ENCODE measurements at places on chromosomes 6 and 20.
A peak's percentile ranks its signal among the peaks of the same experiment; 100 is the strongest.

DNA sequence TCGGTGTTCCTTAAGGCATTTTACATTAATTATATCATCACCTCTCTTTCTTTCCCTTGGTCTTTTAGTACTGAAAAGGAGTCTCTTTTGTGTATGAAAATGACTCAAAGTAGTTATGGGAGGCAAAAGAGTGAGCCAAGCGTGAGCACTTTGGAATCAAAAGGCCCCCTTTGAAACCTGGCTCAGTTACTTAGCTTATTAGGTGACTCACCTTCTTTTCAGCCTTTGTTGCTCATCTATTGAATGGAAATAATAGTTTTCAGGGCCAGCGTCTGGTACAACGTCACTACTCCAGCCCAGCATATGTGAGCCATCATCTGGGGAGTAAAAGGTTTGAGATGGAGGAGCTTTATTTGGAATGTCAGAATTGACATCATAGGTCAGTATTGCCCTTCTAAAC, 147.4 kb upstream of the SCGN start:
- DNase-seq = no peak

DNA sequence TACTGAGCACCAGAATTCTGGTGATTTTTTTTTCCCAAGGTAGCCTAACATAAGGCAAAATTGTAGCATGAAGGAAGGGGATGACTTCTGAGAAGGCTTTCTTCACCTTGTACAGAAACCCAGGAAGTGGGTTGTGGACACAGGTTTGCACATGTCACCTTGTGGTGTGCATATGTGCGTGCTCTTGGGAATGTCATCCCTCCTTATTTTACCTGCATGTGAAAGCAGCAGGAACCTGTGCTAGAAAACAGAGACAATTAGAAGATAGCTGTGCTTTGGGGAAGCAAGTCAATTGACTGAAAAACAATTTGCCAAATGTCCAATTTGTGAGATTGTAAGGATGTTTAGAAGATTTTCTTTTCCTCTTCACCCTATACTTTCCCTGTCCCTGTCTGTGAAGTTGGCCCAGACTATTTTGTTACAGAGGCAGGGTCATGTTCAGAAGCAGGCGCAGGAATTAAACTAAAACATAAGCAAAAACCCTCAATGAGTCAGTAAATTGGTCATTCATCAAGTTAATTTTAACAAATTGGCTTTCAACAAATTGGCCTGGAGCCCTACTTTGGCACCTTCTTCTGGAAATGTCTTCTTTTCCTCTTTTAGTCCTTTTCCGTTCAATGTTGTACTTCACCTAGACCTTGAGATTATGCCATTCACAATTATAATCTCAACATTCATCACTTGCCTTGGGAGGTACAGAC, 261.2 kb downstream of the ADGB start:
- DNase-seq = no peak

- no peak for DNase-seq
Observed at GRCh38 chr20:45347936-45348778, at the start of gene SDC4. Gene SDC4 (minus strand): TSS chr20:45348424. CDS start chr20:45348384, 40 bp downstream.

- DNase-seq = no peak
Observed at GRCh38 chr6:139486476-139486799, 112.0 kb upstream of the CITED2 start.

- DNase-seq = peak; percentile 66
Observed at GRCh38 chr20:44748005-44748370, 2.3 kb downstream of the KCNK15 start.

GRCh38 chr20:2133318-2134183, 31.9 kb downstream of the STK35 start:
- no peak for DNase-seq

GRCh38 chr6:53188833-53189232, 40.2 kb upstream of the GCM1 start:
- no peak for DNase-seq

- DNase-seq = no peak
Observed at GRCh38 chr6:134491477-134491876, 173.6 kb upstream of the SGK1 start.

- peak; percentile 81 for DNase-seq
Observed at GRCh38 chr20:63442100-63442493, 30.4 kb downstream of the KCNQ2 start.

- DNase-seq = no peak
Observed at GRCh38 chr20:62230696-62231095, 7.6 kb upstream of the OSBPL2 start.

DNA sequence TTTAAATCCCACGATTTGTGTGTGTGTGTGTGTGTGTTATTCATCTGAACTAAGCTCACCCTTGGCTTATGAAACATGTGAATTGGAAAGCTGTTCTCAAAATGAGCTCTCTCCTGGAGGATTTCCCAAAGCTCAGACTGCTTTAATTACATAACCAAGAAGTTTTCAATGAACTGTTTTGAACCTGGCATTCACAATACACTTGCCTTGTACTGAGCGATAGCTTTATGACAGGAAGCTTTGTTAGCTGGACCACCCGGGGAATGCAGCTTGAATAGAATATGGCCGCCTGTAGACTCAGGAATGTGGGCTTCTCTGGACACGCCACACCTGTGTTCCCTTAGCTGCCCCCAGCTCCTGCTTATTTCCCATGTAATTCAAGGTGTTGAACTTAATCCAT, 71.4 kb upstream of the PREP start:
- DNase-seq = no peak

DNA sequence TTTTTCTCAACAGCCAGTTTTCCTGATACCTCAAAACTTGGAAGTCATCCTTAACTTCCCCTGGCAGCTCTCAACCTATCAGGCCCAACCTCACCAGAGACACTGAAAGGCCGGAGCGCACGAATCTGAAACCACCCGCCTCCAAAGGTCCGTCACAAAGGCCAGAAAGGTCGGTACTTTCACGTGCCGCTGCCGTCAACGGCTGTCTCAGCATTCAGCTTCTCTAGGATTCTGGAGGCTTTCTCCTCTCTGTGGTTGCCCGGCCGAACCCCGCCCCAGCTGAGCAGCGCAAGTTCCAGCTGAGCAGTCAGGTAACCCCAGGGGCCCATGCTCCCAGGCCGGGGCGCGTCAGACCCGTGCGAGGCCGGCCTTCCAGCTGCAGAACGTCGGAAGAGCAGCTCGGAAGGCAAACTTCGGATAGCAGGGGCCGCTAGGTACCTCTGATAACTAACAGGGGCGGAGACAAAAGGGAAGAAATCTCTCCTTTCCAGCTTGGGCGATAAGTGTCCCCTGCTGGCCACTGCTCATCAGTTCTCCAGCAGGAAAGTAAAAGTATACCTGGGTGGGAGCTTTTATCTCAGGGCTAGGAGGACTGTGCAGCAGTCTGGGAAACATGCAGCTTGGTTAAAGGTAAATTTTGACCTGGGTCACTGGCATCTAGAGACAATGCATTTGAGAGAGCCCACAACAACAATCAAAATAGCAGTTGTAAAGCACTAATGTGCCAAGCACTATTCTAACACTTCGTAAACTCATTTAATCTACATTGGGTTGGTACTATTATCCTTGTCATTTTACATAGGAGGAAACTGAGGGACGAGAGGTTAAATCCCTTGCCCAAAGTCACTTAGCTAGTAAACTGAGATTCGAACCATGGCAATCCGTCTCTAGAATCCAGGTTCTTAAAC, 16.1 kb downstream of the ZSCAN12 start:
- DNase-seq = no peak

DNA sequence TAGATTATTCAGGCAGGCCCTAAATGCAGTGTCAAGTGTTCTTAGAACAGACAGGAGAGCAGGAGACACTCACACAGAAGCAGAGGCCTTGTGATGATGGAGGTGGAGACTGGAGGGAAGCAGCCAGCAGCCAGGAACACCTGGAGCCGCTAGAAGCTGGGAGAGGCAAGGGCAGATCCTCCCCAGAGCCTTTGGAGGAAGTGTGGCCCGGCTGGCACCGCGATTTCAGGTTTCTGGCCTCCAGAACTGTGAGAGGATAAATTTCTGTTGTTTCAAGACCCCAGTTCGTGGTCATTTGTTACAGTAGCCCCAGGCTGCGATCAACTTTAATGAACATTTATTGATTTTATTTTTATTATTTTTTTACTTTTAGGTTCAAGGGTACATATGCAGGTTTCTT, 203.0 kb downstream of the QKI start:
- no peak for DNase-seq

- no peak for DNase-seq
Observed at GRCh38 chr6:137867685-137868509, 838 bp downstream of the TNFAIP3 start.

GRCh38 chr6:111087871-111088667, 766 bp downstream of the SLC16A10 start:
- peak; percentile 48 for DNase-seq

DNA sequence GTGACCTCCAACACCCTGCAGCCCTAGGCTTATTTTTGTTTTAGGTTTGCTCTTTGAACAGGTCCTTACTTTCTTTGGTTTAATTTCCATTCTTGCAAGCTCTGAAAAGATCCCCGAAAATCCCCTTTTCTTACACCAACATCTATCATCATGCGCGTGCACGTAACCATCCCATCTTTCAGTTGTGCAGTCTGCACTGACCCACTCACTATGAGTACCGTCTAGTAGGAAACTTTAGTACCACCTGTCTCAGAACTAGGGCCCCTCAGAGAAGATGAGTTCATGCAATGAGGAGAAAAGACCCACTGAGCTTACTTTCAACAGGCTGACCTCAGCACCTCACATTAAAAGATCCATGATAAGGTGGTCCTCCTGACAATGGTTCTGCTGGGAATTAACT, 120.6 kb upstream of the AGPAT4 start:
- DNase-seq = no peak

GRCh38 chr6:39388606-39389483, 66.3 kb upstream of the KCNK16 start:
- DNase-seq = no peak

DNA sequence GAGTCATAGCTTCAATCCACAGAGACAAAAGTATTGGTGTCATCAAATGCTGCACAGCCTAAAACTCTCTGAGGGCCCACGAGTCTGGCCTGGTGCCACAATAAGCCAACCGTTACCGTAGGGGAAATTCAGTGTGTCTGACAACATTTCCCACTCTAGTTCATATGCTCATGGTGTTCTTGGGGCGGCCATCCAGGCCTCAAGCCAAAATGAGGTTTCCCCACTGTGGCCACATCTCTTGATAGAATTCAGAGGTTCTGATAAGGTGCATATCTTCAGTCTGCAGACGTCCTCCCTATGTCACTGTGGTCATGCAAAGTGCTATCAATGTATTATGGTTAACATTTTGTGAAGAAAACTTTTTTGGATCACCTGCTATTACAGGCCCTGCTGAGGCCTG, 627.7 kb downstream of the QKI start:
- DNase-seq = no peak

GRCh38 chr20:63009988-63010769, 3.4 kb upstream of the BHLHE23 start:
- no peak for DNase-seq

DNA sequence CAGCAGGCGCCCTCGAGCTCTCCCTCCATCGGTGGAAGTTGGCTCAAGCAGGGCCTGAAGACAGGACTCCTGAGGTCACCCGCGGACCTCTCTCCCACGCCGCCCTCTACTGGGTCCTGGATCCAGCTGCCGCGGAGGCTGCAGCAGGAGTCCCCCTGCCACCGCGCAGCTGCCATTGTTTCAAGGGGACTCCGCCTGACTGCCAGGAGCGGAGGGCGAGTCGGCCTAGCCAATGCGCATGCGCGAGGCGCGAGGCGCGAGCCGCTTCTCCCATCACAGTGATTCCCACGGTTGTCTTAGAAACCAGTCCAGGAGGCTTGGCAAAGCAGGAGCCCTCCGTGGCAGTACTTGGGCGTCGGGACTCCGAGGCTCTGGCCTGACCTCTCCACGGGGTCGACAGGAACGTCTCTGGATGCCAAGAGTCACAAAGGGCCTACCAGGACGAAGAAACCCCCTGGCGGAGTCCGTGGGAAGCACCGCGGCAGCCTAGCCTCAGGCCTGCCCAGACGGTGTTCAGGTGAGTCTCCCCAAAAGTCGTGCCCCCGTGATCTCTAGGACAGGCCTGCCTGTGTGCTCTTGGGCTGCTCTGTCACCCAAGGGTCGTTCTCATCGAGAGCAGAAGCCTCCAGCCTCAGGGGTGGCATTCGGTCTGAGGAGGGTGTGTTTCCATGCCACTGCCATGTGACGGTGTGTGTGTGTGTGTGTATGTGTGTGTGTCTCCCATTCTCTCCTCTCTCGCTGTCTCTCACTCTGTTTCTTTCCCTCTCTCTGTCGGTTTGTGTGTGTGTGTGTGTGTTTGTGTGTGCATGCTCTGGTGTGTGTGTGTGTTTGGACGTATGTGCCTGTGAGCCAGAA, 290.6 kb upstream of the ZNF337 start:
- DNase-seq = peak; percentile 71

GRCh38 chr20:54179946-54180345, 6.2 kb upstream of the CYP24A1 start:
- DNase-seq = no peak

- DNase-seq = no peak
Observed at GRCh38 chr6:56660381-56660730, 17.7 kb upstream of the DST start.

GRCh38 chr6:132392792-132393191, 8.5 kb downstream of the MOXD1 start:
- DNase-seq = peak; percentile 43

GRCh38 chr6:134379076-134379475, 61.2 kb upstream of the SGK1 start:
- DNase-seq = no peak

DNA sequence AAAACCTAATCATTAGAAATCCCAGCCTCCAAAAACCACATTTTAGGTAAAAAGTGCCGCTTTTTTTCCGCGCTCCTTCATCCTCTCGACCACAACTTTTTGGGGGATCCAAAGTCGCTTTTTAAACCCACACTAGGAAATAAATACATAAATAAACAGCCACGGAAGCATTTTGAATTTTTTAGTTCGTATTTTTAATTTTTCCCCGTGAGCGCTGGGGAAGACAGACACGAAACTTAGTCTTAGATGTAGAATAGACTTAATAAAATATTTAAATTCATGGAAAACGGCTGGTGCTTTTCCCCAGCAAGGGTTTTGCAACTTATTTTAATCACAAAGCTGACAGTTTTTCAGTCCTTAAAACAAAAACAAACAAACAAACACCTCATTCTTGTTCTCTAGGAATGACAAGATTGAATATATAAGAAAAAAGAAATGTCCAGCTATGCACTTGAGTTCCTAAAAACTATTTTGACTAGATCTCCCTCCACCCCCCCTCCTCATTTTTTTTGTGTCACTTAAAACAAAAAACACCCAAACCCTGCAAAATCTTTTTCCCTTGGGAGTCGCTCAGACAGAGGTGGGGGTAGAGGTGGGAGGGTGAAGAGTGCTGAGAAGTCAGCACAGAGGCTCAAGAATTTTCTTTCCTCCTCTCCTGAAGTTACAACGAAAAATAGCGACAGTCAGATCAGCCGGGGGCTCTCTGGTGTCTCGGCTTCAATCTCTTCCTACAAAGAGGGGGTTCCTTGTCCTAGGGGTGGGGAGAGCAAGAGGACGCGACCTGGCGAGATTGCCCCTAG, 43.4 kb upstream of the SUPT3H start:
- no peak for DNase-seq

GRCh38 chr6:7292596-7293255, 20.3 kb downstream of the SSR1 start:
- no peak for DNase-seq

DNA sequence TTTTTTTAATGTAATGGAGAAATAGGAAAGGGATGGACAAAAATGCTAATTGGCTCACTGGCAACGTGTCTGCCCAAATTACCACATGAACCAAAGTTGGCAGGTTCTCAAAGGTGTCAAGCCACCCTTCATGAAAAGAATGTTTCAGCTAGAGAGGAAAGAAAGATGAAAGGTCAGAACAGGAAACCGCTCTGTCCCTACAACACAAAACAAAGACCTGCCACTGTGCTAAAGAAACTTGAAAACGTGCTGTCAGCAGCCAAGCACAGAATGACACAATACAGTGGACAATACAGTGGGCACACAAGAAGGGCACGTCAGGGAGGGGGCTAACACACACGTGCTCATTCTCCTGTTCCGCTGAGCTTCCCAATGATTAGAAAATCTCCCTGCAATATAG, 4.9 kb downstream of the PREP start:
- no peak for DNase-seq

All from SK-N-DZ (cell line).